LNCaP clone FGC (cell line): ENCODE measurements at places on chromosomes 7 and 10.

DNA sequence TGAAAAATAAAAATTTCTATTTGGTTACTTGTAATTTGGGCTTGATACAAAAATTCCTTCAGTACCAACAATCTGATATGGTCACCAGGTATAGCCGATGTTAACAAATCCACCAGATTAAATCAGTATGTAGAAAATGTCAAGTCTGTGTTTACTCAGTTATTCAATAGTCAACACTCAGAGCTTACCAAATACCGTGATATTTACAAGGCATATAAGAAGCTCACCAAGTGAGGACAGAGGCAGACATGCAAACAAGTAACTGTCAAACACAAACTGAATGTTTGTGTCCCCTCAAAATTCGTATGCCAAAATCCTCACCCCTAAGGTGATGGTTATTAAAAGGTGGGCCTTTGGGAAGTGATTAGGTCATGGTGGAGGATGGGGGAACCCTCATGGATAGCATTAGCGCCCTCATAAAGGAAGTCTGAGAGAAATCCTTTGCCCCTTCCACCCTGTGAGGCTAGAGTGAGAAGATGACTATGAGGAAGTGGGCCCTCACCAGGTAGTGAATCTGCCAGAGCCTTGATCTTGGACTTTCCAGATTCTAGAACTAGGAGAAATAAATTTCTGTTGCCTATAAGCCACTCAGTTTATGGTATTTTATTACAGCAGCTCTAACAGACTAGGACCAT, 63.1 kb downstream of the TES start:
- peak; percentile 77 for DNase-seq

DNA sequence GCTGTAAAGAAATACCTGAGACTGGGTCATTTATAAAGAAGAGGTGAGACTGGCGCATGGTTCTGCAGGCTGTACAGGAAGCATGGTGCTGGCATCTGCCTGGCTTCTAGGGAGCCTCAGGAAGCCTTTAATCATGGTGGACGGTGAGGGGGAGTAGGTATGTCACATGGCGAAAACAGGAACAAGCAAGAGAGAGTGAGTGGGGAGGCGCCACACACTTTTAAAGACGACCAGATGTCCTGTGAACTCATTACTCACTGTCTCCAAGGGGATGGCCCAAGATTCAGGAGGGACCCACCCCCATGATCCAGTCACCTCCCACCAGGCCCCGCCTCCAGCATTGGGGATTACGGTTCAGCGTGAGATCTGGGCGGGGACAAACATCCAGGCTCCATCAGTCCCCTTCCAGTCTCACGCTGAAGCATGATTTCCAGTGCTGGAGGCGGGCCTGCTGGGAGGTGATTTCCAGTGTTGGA, 3.2 kb downstream of the ZNF316 start:
- no peak for DNase-seq

DNA sequence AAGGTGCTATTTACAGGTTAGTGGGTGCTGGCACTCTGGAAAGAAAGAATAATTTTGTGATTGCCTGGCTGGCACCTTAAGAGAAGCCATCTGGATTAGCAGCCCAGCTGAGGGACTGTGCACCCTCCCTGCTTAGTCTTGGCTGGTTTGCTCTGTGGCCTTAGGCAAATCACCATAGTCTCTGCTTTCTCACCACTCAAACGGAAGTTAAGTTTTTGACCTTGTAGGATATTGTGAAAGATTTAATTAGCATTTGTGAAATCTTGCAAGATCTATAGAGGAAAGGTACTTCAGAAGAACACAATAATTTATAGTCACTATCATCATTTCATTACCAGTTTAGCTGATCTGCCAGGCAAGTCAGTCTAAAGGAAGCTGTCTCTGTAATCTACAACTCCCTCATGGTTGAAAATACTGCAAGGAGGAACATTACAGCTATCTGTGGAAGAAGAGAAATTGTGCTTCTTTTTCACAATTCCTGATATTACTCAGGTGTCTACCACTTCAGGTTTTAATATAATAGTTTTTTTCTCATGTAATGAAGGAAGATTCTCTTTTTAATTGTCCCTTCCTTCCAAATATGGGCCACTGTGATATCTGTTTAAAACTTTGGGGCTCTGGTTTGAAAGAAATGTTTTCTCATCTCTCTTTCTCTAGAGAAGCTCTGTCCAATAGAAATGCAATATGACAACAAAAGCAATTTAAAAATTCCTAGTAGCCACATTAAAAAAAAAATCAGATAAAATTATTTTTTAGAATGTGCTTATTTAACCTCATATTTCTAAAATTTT, 219.6 kb downstream of the PTEN start:
- DNase-seq = no peak

DNA sequence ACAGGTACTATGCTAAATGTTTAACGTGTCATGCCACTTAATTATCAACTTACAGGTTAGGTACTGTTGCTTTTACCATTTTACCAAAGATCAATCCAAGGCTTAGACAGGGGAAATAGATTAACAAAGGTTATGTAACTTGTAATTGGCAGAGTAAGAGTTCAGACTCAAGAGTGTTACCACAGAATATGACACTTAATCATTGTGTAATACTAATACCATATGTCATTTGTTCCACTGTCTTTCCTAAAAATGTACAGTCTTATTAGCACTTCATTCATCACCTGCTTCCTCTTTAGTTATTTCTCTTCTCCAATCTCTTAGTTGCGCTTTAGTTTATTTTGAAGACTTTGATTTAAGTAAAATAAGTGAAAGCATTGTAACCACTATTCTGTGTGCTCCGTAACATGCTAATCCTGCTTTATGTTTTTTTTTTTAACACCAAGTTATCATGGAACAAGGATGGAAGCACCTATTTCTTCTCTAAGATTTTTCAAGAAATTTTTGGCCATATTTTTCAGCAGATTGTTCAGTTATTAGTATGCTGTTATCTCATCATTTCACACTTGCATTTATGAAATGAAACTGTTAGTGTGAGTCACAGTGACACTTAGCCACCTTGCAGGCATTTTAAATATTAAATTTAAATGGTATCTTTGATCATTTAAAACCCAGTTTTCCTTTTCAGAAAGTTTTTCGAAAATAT, 197.3 kb downstream of the PHF14 start:
- DNase-seq = no peak

DNA sequence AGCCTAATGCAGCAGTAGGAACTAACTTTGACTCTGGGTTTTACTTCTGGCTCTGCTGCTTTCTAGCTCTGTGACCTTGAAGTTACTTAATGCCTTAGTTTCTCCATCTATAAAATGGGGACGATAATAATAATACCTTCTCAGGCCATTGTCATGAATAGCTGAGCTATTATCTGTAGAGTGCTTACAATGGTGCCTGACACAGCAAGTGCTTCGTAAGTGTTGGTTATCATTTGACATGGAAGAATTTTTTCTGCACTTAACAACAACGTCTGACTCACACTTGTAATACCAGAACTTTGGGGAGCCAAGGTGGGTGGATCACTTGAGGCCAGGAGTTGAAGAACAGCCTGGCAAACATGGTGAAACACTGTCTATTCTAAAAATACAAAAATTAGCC, 140.5 kb downstream of the ARL4A start:
- DNase-seq = no peak
